ENCODE measurements at places on chromosomes 3 and 15.
A peak's percentile ranks its signal among the peaks of the same experiment; 100 is the strongest.

DNA sequence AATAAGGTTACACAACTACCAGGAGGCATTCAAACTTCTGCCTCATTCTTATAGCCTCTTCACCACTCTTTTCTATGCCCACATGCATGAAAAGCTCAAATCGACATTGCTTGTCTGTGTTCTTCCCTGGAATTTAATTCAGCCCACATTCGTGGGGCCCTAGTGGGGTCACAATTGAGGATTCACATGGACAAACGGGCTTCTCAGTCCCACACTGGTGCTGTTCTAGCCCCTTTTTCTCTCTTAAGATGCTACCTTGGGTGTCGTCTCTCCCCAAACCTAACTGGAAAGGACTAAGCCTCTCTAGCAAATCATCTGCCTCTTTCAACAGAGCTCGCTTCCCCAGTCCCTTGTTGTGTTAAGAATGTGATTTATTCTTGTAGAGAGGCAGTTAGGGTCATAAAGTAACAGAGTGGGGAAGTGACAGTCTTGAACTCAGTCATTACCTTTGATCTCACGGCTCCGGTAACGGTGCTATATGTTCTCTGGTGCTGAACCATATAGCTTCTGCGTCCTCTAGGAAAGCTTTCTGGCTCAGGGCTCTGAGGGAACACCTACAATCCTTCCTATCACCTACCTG, 4.9 kb downstream of the LPP start:
- peak overlapping the region; percentile 97 for H3K27ac ChIP-seq
- H3K27me3 ChIP-seq, result no peaks in the 10 kb centered on the region
- DNase-seq, result no peak
- H3K4me1 ChIP-seq, result peaks cover 84% of the 10 kb centered on the region

- H3K36me3 ChIP-seq, result no peaks in the 10 kb centered on the region
- no peak for DNase-seq
- no peak overlapping the region for H3K27ac ChIP-seq
- no peaks in the 10 kb centered on the region for H3K27me3 ChIP-seq
- no peak overlapping the region for H3K4me3 ChIP-seq
- no peaks in the 10 kb centered on the region for H3K4me1 ChIP-seq
Measured at GRCh38 chr15:89749054-89749453, 2.0 kb downstream of the MESP1 start.

- H3K4me1 ChIP-seq, result no peaks in the 10 kb centered on the region
- H3K4me3 ChIP-seq, result no peak overlapping the region
- no peak for DNase-seq
Measured at GRCh38 chr3:132245552-132246142, 71.6 kb upstream of the ACP3 start.

GRCh38 chr3:33385423-33385822, 54.8 kb downstream of the UBP1 start:
- DNase-seq, result no peak
- H3K27ac ChIP-seq, result no peak overlapping the region
- no peak overlapping the region for H3K4me3 ChIP-seq

- H3K27me3 ChIP-seq, result no peaks in the 10 kb centered on the region
- no peak for DNase-seq
- H3K36me3 ChIP-seq, result no peaks in the 10 kb centered on the region
- H3K4me1 ChIP-seq, result no peaks in the 10 kb centered on the region
- no peak overlapping the region for H3K27ac ChIP-seq
Measured at GRCh38 chr15:38758043-38758442, 193.4 kb upstream of the RASGRP1 start.

GRCh38 chr3:177590826-177591225, 393.5 kb upstream of the TBL1XR1 start:
- H3K27me3 ChIP-seq, result no peaks in the 10 kb centered on the region
- no peak overlapping the region for H3K27ac ChIP-seq
- H3K4me1 ChIP-seq, result no peaks in the 10 kb centered on the region
- no peak for DNase-seq

DNA sequence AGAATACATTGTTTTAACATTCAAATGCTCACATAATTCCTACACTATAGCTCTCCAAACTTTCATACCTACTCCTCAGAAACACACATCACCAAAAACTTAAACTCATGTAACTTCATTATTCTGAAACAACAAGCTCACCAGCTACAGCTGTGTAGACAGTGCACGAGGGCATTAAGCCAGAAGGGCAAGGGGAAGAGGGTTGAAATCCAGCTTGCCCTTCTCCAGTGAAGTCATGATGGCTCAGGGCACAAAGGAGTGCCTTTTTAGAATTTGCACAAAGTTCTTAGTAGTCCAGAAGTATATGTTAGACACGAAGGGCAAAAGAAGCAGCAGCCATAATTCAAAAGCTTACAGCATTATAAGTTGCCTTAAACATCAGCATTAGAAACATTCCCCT, 8.6 kb downstream of the SLC12A6 start:
- no peak overlapping the region for H3K4me3 ChIP-seq
- H3K4me1 ChIP-seq, result no peaks in the 10 kb centered on the region
- H3K27me3 ChIP-seq, result no peaks in the 10 kb centered on the region
- no peaks in the 10 kb centered on the region for H3K36me3 ChIP-seq
- H3K27ac ChIP-seq, result no peak overlapping the region
